Posterior vena cava (tissue), 2 donors: ENCODE measurements at places on chromosomes 2 and 18. TPM values are rescaled to one million over a fixed set of nuclear protein-coding genes. Genes with fewer than 3 reads are reported as not detected.

The PFN4 gene
- 0.67 TPM for total RNA-seq

The SETBP1 gene
- 76.9 TPM for total RNA-seq

GRCh38 chr2:201960305-201960704, 73.3 kb upstream of the FZD7 start:
- no peak for DNase-seq

The SERPINB10 gene
- total RNA-seq: not detected

DNA sequence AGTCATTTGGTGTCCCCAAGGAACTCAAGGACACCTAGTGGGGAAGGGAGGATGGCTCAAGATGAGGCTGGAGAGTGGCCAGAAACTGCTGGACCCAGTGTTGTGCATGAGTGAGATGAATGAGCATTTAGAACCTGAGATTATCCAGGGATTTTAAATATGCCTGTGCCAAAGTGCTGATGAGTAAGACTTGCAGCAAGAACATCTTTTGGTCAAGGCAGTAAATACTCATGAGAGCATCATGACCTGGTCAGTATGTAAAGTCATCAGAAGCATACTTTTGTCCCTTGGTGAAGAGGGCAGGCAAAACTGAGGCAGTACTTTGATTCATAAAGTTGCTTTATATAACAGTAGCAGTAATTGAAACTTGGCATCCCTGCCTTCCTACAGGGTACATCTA, 3.1 kb upstream of the SPP2 start:
- DNase-seq: no peak
